ENCODE measurements at places on chromosomes 6 and 20.
A peak's percentile ranks its signal among the peaks of the same experiment; 100 is the strongest.

DNA sequence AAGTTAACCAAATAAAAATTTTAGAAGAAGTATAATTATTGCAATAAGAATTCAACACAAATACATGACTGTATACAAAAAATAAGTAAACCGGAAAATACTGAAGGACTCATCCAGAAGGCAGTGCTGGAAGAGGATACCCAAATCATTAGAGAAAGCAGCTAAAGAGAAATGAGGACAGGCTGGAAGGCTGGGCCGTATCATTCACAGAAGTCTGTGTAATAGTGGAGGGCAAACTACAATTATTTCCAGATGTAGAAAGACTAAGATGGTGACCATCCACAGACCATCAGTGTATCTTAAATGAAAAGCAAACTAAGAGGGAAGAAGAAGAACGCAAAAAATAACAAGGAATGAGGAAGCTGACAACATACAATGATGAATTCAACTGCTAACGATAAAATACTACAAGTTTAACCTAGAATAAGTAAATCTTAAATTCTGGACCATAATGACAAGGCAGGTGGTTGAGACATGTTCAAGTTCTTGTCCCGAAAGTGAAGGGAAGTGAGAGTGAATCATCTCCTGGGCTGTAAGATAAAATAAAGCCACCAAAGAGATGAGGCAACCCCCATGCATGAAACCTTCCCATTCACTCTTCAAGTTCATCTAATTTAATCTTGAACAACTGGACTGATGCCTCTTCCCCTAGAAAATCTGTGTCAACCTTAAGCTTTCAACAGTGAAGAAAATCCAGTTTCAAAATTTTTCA lies 71.5 kb downstream of the SLC23A2 start:
- DNase-seq, result no peak

DNA sequence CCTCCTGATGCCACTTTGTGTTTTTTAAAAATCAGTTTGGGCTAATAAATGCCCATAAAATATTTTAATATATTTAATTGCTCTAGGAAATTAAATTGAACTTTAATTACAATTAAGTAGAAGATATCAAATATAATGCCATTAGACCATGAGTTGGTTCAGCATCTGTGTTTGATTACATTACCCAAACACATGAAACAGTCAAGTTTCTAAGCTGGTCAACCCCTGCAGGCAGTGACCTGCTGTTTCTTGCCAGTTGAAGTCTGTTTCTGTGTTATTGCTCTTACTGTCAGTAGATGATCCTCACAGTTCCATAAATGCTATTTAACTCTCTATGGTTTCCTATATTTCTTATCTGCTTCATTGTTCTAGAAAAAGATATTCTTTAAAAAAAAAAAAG lies 9.7 kb upstream of the TENT5A start:
- no peak for DNase-seq

GRCh38 chr6:104281370-104281769 lies 578.3 kb downstream of the HACE1 start:
- DNase-seq, result no peak

DNA sequence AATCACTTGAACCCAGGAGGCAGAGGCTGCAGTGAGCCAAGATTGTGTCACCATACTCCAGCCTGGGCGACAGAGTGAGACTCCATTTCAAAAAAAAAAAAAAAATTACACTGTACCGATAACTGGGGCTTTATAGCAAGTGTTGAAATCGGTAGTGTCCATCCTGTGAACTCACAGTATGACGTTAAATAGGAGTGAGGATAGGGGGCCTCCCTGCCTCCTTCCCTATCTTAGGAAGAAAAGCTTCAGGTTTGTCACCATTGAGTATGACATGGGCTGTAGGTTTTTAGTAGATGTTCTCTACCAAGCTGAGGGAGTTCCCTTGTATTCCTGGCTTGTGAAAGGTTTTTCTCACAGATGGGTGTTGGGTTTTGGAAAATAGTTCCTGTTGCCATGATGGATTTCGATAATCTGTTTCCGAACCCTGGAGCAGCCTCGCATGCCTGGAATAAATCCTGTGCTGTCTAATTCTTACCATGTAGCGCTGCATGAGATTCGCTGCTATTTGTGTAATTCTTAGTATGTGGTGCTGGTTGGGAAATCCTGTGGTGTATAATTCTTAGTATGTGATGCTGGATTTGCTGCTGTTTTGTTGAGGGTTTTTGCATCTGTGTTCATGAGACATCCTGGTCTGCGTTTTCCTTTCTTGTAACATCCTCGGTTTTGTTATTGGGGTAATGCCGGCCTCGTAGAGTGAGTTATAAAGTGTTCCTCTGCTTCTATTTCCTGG lies 23.6 kb downstream of the NTSR1 start:
- DNase-seq, result no peak

GRCh38 chr6:122790423-122791309 lies 1.6 kb downstream of the SMPDL3A start:
- DNase-seq, result no peak

DNA sequence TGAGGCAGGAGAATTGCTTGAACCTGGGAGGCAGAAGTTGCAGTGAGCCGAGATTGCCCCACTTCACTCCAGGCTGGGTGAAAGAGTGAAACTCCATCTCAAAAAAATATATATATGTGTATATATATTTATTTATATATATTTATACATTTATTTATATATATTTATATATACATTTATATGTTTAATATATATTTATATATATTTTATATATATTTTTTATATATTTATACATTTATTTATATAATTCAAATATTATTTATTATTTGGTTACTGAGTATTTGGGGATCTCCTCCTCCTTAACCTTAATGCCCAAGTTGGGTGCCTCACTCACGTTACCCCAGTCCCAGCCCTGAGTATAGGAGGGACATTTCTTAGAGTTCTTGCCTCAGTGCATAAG lies 2.7 kb downstream of the FAM50B start:
- no peak for DNase-seq

DNA sequence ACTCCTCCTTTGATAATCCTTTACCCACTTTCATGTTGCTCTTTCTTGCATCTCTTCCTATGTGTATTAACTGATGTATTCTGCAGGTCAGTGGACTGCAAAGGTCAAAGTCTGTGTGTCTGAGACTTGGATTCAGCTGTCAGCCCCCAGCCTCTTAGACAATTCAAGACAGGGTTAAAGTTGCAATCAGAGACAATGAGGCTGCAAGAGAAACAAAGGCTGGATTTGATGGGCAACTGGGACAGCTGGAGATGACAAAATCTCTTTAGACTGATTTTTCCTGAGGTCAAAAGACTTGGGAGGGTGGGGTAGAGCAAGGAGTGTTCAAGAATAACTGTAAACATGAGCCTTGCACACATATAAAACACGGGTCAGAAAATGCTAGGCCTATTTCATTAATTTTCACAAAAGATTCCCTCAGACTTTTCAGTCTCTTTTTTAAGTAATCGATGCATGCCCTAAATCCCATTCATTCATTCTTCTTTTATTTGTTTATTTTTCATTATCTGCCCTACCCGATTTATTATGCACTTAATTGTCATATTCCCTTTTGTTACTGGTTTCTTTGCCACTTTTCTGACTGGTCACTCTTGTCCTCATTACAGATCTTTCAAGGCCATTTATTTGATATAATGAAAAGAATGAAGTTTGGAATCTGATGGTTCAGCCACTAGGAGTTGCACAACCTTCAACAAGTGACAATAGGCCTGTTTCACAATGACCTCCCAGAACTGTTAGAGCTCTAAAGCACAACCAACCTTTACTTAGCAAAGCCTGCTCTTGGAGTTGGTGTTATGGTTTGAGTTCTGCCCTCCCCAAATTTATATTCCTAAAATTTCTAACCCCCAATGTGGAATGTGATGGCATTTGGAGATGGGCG lies 33.8 kb upstream of the AKAP12 start:
- DNase-seq, result no peak

GRCh38 chr6:155171109-155171746 lies 92.6 kb upstream of the CLDN20 start:
- DNase-seq, result peak; percentile 86

DNA sequence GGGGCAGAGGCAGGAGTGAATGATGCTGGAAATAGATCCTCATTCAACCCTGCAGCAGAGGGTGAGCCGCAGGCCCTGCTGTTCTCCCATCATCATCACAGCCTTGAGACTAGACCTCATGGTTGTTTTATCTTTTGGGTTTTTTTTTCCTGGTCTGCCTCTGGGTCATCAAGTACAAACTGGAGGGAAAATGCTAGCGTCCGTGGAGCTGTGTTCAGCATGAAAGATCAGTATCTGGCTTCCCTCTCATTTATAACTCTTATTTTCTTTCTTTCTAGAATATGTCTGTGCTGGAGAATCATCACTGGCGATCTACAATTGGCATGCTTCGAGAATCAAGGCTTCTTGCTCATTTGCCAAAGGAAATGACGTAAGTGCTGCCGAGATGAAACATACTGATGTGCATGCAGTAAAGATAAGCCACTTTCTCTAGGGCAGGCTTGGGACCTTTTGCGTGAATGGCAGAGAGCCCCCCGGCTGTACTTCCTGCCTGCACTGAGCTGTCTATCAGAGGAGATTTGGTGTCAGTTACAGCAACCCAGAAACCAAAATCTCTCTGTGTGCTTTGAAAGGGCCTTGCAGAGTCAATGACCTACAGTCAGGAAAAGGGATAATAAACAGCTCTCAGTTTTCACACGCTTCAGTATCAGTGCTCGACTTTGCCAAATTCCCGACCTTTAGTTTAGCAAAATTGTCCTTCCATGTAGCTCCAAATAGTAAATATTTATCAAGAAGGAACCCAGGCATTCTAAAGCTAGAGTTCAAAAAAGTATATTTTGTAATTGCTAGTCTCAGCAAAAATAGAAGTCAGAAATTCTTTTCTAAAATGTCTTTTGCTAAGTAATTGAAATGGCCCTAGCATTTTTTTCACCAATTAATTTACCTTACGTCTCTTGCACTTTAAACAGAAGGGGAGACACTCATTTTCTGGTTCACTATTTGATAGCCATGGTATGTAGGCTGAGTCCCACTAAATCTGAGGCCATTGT lies 76.3 kb downstream of the MTFR2 start:
- peak; percentile 1 for DNase-seq

DNA sequence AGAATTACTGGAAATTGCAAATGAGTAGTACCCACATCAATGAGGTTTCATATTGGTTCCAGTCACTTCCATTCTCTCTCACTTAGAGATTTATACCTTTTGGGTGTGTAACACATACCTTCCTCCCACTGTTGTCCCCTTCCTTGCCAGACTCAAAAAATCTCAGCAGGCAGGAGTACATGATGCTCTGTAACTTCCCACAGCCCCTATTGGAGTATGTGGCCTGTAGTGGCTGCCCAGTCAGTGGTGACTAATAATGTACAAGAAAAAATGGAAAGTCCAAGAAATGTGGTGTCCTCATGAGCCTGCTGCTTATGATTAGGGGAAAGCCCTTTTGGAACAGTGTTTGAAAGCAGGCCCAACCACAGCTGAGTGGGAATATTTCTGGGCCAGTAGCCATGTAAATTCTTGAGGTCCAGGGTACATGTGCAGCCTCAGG lies 312.0 kb downstream of the ZFAND3 start:
- peak; percentile 6 for DNase-seq

- no peak for DNase-seq
These were observed 28.8 kb upstream of the ZBP1 start for GRCh38 chr20:57648878-57649616.

GRCh38 chr20:31594558-31595379 lies 10.3 kb upstream of the ID1 start:
- DNase-seq, result no peak

GRCh38 chr20:55646851-55647250 lies 358.5 kb downstream of the CBLN4 start:
- DNase-seq, result no peak

DNA sequence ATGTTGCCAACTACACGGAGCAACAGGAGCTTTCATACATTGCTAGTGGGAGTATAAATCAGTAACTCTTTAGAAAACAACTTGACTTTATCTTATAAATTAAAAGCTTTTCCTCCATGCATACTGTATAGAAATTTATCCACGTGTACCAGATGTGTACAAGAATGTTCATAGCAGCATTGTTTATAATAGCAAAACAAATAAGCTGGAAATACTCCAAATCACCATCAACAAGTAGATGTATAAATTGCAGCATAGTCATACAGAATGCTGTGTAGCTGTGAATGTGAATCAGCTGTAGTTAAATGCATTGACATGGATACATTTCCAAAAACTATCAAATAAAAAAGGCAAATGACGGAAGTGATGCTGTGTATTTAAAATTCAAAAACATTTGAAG lies 6.0 kb downstream of the PSMF1 start:
- no peak for DNase-seq

- DNase-seq, result no peak
These were observed 6.8 kb downstream of the NOX3 start for GRCh38 chr6:155448668-155449449.

DNA sequence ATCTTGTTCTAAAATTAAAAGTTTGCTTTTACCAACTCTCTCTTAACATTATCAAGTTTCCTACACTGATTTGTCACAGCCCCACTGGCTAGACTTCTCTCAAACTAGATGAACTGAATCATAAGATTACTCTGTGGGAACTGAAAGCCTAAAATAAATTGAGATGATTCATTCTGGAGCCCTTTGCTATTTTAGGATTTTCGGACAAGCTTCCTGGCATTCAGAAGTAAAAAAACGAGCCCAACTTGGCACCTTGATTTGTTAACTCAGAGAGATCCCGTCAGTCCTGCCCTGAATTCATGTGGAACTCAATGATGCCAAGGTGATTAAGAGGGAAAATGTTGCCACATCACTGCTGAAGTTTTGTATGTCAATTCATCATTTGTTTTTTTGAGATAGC lies 122.0 kb upstream of the NRSN1 start:
- DNase-seq, result no peak

- no peak for DNase-seq
These were observed 395.2 kb upstream of the MAP3K7 start for GRCh38 chr6:90982051-90982450.

DNA sequence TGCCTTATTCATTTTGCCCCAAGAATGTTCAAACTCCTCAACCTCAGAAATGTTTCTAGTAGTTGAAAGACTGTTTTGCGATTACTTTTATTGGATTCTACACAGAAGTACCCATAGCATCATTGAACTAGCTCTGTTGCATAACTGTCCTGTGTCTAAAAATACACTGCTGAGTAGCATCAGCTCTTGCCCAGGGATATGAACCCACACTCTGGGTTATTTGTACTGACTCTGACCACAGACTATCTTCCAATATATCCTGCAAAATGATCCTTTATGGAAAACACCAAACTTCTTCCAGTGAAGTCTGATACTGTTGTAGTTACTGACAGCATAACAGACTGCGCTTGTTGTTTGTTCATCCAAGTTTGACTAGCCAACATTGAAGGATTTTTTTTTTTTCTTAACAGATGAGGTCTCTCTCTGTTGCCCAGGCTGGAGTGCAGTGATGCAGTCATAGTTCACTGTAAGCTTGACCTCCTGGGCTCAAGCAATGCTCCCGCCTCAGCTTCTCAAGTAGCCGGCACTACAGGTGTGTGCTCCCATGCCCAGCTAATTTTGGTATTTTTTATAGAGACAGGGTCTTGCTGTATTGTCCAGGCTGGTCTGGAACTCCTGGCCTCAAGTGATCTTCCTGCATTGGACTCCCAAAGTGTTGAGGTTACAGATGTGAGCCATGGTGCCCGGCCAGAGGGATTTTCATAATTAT lies 49.9 kb downstream of the TULP4 start:
- DNase-seq, result no peak

GRCh38 chr6:138563650-138564049 lies 64.4 kb upstream of the NHSL1 start:
- DNase-seq, result no peak
